NAMALWA (cell line): ENCODE measurements at places on chromosomes 1 and 21.

DNA sequence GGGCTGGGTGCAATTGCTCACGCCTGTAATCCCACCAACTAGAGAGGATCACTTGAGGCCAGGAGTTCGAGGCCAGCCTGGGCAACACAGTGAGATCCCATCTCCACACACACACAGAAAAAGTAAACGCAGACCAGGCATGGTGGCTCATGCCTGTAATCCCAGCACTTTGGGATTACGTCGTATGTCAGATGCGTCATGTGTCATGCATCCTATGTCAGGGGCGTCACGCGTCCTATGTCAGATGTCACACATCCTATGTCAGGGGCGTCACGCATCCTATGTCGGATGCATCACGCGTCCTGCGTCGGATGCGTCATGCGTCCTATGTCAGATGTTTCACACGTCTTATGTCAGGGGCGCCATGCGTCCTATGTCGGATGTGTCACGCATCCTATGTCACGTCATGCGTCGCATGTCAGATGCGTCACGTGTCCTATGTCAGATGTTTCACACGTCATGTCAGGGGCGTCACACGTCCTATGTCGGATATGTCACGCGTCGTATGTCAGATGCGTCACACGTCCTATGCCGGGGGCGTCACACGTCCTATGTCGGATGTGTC lies 1.5 kb downstream of the MRAP start:
- DNase-seq = no peak

DNA sequence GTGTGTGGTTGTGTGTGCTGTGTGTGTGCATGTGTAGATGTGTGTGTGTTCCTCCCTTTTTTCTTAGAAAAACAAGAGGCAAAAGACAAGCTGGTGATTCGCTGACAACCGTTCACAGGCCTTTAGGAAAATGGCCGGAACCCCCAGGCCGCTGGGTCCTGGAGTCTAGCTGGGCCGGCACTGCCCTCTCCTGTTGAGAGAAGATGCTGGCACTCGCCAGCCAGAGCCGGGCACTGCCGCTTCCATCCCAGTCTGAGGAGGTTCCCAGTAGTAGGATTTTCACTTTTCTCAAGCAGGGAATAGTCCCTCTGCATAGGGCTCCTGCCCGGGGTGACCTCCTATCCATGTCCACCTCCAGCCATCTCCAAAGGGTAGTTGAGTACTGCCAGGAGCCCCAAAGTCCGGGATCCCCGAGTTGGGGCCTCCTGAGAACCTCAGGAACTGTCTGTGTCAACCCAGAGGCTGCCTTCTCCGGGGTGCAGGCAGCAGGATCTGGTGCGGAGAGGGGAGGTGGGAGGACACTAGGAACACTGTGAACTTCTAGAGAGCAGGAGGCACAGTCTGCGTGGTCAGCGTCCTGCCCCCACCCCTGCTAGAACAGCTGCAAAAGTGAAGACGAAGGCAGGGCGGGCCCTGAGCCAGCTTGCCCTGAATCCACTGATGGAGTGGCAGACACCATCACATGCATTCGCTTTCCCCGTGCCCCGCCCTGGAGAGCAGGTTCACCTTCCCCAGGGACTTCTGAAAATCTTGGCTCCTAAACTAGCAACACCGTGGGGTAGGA lies 44.1 kb upstream of the ARHGEF16 start:
- no peak for DNase-seq

- DNase-seq = no peak
Observed at GRCh38 chr1:184072376-184072775, 20.8 kb downstream of the TSEN15 start.

DNA sequence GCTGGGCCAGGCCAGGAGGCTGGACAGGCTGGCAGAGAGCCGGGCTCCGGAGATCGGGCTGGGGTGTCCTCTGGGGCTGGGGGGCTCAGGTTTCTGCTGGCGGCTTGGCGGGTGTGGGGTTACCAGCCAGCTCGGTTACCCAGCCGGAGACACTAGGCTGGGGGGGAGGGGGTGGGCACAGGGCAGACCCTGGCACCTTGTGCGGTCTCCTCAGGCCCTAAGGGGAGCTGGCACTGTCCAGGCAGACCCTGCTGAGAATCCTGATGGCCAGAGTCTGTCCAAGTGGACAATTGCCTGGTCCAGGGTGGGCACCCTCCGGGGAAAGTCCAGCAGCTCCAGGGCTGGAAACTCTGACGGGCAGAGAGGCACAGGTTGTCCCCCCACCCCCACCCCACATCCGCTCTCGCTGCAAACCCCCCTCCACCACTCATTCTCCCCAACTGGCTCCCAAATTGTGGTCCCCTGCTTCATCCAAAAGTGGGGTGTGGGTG lies 6.7 kb downstream of the ZBTB7B start:
- no peak for DNase-seq

GRCh38 chr1:235952950-235953615 lies 86.4 kb upstream of the LYST start:
- DNase-seq = no peak

DNA sequence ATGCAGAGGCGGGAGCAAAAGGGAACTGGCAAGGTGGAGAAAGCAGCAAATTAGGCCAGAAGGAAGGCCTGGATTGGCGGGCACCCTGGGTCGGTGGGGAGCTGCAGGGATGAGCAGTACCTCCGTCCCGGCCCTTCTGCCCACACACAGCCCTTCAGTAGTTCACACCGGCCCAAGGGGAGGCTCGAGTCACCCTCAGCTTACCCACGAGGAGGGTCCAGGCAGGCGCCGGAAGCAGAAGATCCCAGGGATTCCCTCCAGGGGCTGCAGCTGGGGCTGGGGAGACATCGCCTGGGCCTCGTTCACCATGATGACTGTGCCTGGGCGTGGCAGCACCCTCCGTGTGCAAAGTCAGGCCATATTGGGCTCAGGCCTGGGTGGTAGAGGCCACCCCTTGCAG lies 190.0 kb downstream of the PRDM16 start:
- no peak for DNase-seq

DNA sequence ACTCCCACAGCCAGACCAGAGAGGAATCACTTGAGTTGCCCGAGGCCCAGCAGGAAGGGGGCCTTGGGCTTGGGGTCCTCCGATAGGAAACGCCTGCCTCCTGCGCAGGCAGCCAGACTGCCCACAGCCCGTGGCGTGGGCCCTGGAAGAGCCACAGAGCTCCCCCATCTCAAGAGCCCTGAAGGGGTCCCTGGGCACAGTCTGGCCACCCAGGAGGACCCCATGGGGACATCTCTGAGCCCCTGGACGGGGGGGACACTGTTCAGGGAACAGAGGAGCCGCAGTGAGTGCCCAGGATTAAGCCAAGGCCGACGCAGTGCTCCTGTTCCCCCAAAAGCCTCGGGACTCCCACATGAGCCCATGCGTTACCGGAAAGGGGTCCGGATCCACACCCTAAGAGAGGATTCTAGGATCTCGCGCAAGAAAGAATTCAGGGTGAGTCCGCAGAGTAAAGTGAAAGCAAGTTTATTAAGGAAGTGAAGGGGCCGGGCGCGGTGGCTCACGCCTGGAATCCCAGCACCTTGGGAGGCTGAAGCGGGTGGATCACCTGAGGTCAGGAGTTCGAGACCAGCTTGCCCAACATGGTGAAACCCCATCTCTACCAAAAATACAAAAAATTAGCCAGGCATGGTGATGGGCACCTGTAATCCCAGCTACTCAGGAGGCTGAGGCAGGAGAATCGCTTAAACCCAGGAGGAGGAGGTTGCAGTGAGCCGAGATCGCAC lies 38.1 kb upstream of the LBR start:
- DNase-seq = no peak

DNA sequence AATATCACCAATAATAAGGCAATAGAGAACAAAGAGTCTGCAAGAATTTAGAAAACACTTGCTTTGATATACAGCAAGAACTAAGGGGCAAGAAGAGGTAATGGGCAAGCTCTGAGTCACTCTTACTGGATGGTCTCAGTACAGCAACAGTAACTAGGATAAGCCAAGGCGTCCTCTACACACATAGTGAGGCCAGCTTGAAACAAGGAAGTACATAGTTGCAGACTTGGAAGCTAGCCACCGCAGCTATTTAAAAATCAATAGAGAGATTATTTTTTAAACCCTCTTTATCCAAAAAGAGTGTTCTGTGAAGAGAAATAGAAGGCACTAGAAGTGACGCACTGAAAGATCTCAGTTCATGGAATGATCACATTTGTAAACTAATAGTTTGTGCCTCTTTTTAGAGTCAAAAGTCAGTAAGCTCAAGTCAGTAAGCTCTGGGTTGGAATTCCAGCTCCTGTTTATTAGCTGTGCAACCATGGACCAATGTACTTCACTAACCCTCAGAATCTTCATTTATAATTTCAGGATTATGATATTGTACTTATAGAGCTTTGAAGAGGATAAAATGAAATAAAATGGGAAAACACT lies 118.6 kb downstream of the AKT3 start:
- DNase-seq = no peak

DNA sequence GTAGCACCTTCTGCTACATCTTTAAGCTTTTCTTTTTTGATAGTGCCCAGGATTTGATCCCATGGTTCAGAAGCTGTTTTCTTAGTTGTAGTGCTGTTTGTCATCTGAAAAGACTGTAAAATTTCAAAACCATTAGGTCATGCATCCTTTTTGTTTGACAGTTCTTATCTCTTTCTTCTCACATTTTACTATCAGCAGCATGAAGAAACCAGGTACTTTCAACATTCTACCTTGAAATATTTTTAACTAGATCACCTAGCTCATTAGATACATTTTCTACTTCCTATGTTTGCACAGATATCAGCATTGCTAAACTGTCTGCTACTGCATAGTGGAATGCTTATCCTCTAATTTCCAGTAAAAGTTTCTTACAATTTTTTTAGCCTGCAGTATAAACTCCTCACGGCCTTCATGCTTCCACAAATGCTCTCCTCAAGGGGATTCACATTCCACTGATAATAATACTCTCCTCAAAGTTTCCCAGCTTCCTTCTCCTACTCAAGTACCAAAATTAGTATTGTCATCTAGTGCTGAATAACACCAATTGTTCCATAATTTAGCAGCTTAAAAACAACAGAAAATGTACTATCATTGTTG lies 243.9 kb upstream of the ZRANB2 start:
- DNase-seq = no peak

DNA sequence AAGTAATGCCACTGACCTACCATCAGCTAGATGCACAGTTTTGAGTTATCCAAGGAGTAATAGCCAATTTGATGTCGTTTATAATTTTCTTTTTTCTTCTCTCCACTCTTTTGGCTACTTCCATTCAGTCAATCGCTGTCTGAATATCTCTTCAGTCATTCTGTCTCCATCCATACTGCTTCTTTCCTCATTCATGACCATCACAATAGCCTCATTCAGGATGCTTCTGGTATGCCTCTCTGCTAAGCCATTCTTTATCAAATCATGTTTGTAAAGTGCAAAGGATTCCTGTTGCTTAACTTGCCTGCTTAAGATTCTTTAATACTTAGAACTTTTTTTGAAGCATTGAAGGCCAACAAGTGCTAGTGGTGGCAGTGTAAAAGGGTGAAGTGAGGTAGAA lies 20.2 kb downstream of the TYW3 start:
- no peak for DNase-seq

GRCh38 chr1:59738152-59738551 lies 76.6 kb upstream of the HOOK1 start:
- no peak for DNase-seq

GRCh38 chr1:158458263-158458662 lies 3.4 kb upstream of the OR10K1 start:
- no peak for DNase-seq

GRCh38 chr1:171922999-171923398 lies 81.7 kb downstream of the DNM3 start:
- no peak for DNase-seq

GRCh38 chr1:17059391-17060305 lies 5.8 kb upstream of the SDHB start:
- peak; percentile 87 for DNase-seq

DNA sequence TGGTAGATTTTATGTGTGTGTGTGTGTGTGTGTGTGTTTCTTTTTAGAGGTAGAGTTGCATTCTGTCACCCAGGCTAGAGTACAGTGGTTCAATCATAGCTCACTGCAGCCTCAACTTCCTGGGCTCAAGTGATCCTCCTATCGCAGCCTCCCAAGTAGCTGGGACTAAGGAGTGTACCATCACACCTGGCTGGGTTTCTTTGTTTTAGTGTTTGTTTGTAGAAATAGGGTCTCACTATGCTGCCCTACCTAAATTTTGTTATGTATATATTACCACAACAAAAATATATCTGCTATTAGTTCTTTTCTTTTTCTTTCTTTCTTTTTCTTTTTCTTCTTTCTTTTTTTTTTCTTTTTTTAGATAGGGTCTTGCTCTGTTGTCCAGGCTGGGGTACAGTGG lies 43.1 kb upstream of the CXADR start:
- DNase-seq = no peak

GRCh38 chr1:70762386-70762785 lies 285.2 kb downstream of the PTGER3 start:
- DNase-seq = no peak

DNA sequence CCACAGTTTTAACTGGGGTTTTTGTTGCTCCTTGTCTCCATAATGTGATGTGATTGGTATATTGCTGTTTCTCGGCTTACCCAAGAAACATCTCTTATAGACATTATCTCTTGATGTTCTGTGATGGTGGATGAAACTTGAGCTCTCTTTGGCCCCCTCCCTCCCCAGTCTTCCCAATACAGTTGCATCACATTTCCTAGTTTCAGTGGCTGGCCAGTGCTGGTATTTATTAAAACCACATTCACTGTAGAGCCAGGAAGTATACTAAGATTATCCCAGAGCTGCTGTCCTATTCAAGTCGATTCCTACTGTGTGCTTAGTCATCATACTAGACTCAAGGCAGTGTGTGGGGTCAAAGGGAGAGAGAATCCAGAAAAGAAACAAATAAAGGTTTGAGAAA lies 244.4 kb downstream of the KAZN start:
- DNase-seq = no peak

DNA sequence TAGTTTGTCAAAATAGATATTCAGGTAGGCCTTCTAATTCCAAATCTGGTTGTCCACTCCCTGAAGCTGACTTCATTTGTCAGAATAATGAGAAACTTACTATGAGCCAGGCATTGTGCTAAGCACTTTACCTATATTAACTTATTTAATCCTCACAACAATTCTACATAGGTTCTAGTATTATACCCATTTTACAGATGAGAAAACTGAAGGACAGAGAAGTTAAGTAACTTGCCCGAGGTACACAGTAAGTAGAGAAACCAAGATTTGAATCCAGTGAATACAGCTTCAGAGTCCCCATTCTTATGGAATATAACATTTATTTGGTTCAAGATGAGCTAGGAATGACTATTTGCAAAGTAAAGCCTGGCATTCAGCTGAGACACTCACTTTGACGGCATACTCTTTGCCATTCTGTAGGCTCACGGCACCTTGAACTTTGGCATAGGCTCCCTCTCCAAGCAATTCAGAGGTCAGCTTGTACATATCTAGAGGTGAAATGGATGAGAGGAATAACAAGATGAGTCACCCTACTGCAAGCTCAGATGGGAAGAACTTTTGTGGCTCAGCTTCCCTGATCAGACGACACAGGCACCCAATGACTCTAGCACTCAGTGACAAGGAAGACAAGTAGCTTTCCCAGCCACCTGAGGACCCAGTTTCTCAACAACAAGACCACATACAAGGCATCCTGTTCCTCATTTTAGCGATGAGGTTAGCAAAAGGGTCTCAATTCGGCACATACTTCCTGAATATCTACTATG lies 23.7 kb downstream of the MKNK1 start:
- DNase-seq = no peak
